ENCODE measurements at places on chromosomes 5 and 9. TPM values are rescaled to one million over a fixed set of nuclear protein-coding genes. Genes with fewer than 3 reads are reported as not detected.

DNA sequence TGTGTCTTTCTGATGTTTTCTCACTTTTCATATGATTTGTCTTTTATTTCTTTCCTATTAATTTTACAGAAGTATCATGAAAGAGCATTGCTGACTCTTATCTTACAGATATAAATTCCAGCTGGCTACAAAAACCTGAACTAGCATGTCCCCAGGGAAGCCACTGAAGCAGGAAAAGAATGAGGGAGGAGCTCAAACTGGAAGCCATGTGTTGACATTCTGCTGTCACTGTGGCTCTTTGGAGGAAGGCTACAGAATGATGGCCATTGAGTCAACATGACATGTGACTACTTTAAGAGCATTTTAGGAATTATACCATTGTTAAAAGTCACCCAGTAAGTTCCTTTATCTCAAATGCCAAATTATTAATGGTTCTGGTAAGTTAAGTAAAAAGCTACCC is 638.3 kb upstream of the DMAC1 start:
- no peak for DNase-seq

- no peak for DNase-seq
These were observed 73.2 kb downstream of the PPIC start for GRCh38 chr5:122963305-122963704.

DNA sequence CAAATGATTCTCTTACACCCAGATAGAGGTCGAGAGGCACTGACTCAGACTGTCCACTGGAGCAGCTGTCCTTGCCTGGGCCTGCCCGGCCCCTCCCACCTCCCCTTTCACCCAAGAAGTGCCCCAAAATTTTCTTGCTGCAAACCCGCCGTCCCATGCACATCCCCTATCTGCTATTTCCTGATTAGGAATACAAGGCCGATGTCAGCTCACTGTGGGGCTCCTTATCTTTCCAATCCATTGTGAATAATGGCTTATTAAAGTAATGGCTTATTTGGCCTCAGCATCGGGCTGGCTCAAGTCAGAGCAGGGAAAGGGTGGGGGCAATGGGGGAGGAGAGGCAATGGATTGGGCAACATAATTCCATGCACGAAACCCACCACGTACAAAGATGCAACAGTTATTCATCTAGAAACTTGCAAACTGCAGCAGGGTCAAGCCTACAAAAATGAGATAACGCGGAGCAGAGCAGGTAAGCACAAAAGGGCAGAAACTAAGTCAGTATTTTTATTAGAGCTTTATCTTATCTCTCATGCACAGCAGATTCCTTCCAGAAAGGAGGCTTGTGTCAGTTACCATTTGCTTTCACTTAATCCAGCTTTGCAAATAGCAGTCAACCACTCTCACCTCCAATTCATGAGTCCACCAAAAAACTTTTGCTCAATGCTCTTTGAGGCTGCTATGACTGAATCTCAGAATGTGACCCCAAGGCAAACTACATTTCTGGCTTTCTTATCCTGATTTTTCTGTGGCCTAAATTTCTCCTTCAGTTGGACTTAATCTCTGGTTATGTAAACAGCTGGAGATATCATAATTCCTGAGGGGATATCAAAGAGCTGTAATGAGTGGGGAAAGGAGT is 138.2 kb upstream of the OSMR start:
- no peak for DNase-seq

GRCh38 chr9:120845255-120845654 is 2.5 kb upstream of the PSMD5 start:
- no peak for DNase-seq

GRCh38 chr9:752681-753200 is 88.8 kb upstream of the DMRT1 start:
- DNase-seq: no peak

- DNase-seq: no peak
These were observed 68.2 kb upstream of the SPTLC1 start for GRCh38 chr9:92183449-92183848.

GRCh38 chr9:134007150-134007549 is 15.0 kb upstream of the VAV2 start:
- DNase-seq: no peak

- DNase-seq: no peak
These were observed 816.8 kb upstream of the DMAC1 start for GRCh38 chr9:8616414-8616813.

GRCh38 chr5:31626156-31626555 is 12.8 kb upstream of the PDZD2 start:
- DNase-seq: no peak

DNA sequence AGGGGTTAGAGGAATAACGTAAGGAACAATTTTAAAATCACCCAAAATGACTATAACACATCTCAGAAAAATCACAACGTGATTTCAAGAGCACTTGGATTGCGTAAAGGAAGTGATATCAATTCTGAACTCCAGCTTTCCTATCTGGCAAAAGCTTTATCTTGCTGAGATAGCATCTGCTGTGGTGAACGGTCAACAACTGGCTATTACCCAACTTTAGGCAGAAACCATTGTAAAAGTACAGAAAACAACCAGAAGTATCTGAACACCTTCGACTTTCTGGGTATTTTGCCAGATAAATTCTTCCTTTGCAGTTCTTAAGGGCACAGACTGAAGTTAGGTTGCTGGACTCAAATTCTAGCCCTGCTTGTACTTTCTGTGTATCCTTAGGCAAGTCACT is 9.2 kb downstream of the ABLIM3 start:
- no peak for DNase-seq

DNA sequence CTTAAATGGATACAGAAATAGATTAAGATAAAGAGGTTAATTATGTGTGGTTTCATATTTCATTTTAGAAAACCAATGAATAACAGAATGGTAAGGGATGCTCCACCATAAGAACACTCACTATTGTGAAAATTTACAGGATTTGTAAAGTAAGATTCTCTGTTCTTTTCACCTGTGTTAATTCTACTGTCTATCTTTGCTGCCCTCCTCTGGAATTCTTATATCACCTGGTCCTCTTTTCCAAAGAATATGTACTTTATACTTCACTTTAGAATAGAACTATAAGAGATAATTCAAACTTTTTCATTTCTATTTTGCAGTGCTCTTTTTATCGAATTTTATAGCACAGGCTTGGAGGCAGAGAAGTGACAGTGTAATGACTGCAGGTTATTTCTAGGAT is 213.4 kb downstream of the LURAP1L start:
- DNase-seq: no peak

- DNase-seq: no peak
These were observed 12.0 kb downstream of the GDF9 start for GRCh38 chr5:132854301-132854700.

DNA sequence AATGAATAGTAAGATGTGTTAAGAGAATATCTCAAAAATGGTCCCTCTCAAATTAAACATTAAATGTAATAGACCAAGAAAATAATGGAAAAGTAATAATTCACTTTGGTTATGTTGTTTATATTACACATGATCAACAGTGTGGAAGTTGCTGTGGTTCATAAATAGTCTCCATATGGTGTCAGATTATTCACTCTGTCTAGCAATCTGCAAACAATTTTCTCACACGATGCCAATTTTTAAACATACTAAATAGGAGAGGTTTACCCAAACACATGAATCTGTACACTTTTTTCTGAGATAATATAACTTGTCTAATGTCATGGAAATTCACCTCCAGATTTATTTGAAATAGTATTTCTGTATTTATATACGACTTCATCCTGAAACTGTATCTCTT is 217.4 kb upstream of the FBXL7 start:
- no peak for DNase-seq

GRCh38 chr9:4555236-4555635 is 65.0 kb downstream of the SLC1A1 start:
- no peak for DNase-seq

- DNase-seq: no peak
These were observed 122.7 kb upstream of the CDKN2B start for GRCh38 chr9:22131817-22132216.

DNA sequence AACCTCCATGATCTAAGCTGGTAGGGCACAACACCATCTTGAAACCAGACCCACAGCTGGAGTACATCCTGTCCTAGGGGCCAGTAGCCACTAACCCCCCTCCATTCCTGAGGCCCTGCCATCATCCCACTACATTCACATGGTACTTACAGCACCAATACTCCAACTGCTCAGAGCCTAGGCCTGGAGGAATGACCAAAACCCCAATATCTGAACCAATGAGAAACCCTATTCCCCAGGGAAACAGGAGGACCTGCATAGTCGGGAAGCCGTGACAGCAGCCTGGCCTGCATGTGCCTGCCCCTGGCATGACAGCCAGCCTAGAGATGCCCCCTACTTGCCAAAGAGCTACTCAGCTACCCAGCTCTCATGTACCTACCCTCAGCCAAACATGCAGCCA is 65.4 kb upstream of the DMRT1 start:
- DNase-seq: no peak

- DNase-seq: no peak
These were observed 32.5 kb downstream of the PTGES start for GRCh38 chr9:129720181-129720864.

DNA sequence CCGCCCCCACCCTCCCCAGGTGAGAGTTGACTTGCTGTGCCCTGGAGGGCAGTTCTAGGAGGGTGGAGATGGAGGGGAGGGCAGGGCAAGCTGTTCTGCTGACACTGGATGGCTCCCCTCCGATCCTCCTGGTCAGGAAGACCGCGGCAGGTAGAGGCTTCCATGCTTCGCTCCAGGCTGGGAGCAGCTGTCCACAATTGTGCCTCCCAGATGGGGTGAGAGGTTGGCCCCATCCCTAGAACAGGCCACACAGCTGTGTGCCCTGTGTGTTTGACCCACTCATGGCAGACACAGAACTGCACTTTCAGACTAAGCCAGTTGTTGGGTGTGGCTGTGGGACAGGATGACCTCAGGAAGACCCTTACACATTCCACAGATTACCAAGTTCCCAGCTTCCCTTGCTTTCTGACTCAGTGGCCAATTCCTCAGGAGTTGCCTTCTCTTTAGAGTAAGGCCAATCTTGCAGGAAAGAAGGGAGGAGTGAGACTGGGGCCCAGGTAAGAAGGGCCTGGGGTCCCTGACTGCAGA is 72.1 kb upstream of the HSPA9 start:
- no peak for DNase-seq

GRCh38 chr5:10248378-10249260 is 1.1 kb downstream of the ATPSCKMT start:
- no peak for DNase-seq

DNA sequence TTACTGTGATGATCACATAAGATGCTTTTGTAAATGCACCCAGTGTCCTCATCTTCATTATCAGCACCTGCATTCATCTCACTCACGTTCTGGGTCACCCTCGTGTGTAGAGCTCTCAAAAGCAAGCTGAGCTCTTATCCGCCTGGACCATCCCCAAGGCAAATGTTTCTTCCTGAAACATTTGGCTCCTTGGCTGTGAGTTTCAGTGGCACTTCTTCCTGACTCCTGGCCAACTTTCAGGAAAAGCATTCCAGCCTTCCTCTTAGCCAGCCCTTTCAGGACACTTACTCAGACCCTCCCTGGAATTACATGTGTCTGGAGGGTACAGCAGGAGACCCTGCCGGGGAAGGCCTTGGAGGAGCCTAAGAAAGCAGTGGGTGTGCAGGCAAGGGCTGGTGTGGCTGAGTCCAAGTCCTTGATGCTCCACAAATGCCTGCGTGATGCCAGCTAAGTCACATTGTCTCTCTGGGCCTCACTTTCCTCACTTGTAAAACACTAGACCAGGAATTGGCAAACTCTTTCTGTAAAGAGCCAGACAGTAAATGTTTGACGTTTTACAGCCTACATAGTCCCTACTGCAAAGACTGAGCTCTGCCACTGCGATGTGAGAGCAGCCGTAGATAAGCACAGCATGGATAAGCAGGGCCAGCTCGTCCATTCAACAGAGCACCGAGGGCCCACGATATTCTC is 72.1 kb downstream of the PDE6A start:
- no peak for DNase-seq

DNA sequence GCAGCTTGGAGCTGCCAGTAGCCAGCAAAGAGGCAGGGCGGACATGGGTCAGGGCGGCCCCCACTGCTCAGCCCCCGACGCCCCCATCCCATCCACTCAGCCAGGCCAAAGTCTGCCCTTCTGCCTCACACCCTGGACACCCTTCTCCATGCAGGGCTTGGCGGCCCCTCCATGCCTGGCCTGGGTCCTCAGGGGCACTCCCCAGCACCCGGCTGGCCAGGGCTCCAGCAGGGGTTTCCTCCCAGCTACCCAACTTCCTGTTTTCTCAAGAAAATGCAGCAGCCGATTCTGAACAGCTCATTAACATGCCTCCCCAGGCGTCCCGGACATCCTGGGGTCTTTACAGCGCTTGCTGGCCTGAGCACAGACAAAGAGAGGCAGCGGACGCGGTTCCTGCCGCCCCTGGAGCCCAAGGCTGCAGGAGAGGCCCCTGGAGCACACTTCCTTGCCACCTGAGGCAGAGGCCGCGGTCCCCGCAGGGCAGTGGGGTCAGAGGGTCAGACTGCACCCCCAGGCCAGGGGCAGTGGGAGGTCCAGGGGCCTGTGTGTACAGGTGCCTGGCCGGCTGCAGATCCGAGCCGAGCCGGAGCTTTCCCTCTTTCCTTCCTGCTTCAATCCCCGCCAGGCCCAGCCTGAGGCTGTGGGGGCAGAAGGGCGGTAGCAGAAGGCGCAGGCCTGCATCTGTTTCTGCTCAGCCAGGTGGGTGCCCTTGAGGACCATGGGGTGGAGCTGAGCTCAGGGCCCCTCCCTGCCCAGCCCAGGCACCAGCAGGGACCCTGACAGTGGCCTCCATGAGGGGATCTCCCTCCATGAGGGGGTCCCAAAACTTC is 18.7 kb upstream of the NRARP start:
- no peak for DNase-seq

DNA sequence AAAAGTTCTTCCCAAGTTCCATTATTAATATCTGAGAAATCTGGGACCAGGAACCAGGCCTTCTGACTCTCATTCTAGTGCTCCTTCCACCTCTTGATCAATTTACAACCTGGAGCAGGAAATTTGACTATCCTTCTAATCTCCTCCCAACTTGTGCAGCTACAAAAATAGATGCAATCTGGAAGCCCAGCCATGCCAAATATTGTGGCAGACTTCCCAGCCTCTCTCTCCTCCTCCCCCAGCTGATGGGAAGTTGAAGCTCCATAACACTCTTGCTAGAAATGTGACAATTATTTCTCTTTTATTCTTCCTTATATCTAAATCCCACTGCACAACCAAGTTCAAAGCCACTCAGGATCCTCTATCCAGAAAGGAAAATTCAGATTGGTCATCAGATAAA is 252.1 kb downstream of the SEC61B start:
- no peak for DNase-seq

PCDHA9 gene
- polyA plus RNA-seq: 0.03 TPM

GPR150 gene
- 0.07 TPM for polyA plus RNA-seq

GCNT4 gene
- 18.3 TPM for polyA plus RNA-seq

TMEM252 gene
- polyA plus RNA-seq: 7.7 TPM

PRELID2 gene
- polyA plus RNA-seq: 9.8 TPM

C5orf46 gene
- not detected for polyA plus RNA-seq

OR1Q1 gene
- not detected for polyA plus RNA-seq

ZNF454 gene
- polyA plus RNA-seq: 9.9 TPM

PLAC8L1 gene
- polyA plus RNA-seq: 2.4 TPM

DNAI1 gene
- 3.0 TPM for polyA plus RNA-seq

EFCAB9 gene
- polyA plus RNA-seq: not detected
